ENCODE measurements at places on chromosomes 7 and 10. TPM values are rescaled to one million over a fixed set of nuclear protein-coding genes. Genes with fewer than 3 reads are reported as not detected.

The CALML5 gene
- total RNA-seq = not detected

GRCh38 chr10:3528823-3529403, 256.1 kb downstream of the KLF6 start:
- DNase-seq = no peak

The DRGX gene
- not detected for total RNA-seq

DNA sequence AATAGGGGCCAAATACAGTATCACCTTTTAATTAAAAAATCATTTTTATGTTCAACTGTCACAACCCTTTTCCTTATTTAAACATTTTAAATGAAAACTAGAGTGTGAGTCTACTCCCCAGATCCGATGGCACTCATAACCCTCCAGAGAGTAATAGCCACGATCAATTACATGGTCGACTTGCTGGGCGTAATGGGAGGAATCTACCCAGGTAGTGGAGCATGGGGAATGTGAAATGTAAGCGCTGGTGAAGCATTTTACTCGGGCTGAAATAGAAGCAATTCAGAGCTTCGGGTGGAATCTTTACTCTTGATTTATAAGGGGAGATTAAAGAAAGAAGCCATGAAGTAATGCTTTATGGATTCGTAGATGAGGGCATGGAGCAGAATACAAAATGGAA, 321.9 kb downstream of the ACTR3B start:
- DNase-seq = no peak

The FAM13C gene
- not detected for total RNA-seq

The PYROXD2 gene
- total RNA-seq = 22.2 TPM

- no peak for DNase-seq
Observed at GRCh38 chr10:69091143-69091651, 3.3 kb downstream of the SRGN start.

DNA sequence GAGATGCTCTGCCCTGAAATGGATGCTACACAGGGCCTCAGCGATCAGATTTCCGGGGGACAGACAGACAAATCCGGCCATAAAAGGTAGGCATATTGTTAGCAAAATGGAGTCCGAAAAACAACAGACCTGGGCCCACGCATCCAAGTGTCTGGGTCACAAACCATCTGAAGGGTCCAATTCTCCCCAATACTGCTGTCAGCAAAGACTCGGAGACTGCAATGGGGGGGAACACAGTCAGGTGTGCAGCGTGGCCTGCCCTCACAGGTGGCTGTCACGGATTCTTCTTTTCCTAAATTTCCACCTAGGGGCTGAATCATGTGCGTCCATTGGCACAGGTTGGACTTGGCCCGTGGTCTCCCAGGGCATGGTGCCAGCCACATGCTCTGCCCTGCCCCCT, 12.9 kb downstream of the PKD1L1 start:
- no peak for DNase-seq

The GSDME gene
- not detected for total RNA-seq

- no peak for DNase-seq
Observed at GRCh38 chr7:47937065-47937687, 11.1 kb downstream of the PKD1L1 start.

All from T-cell (primary cell).